ENCODE measurements at places on chromosomes 3 and 15.

GRCh38 chr3:164222197-164222596 lies 856.1 kb downstream of the SI start:
- no peak for DNase-seq

DNA sequence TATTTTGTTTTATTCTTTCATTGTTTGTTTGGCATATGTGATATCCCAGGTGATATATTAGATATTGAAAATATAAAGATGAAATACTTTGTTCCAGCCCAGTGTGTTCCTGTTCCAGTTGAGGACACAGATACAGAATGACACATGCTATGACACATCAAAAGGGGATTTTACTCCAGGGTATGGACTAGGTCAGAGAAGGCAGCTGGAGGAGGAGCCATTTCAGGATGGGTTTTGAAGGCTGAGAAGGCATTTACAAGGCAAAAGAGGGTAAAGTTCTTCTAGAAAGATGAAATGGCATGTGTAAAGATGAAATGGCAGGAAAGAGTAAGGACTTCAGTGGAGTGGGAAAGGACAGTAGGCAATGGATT lies 163.8 kb downstream of the ZIC1 start:
- DNase-seq: no peak

GRCh38 chr15:68885070-68885469 lies 45.3 kb upstream of the SPESP1 start:
- no peak for DNase-seq

DNA sequence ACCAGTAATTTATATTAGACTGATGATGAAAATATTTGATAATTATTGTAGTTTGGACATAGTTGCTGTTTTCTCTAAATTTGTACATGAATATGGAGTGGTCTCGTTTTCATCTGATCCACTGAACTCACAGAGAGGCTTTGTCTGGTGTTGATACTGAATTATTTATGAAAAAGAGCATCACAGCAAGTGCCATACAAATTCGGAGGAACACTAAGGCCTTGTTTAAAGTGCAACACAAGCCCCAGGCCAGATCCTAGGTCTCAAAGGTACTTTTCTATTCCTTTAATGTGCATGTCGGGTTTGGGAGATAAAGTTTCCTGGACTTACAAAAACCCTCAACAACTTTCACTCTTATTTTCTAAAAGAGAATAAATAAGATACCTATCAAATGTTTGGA lies 796.8 kb upstream of the EPHA6 start:
- DNase-seq: peak; percentile 64

- no peak for DNase-seq
Observed at GRCh38 chr3:188174317-188175044, 20.5 kb downstream of the LPP start.

- DNase-seq: no peak
Observed at GRCh38 chr3:16704941-16705340, 99.7 kb upstream of the DAZL start.

DNA sequence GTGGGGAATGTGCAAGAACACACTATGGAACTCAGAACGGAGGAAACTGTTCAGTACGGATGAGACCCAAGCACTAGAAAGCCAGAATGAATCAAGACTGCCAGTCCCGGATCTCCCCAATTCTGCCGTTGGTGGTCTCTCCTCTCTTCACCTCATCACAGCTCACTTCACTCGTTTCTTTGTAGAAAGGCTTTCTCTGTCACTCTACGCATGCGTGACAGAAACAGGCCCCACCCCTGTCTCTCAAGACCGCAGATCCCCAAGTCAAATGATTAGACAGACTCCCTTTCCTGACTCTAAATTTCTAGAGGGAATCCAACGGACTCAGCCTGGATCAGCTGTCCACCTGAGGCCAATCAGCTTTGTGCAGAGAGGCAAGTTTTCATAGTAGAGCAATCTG lies 505.7 kb upstream of the ADAMTS9 start:
- DNase-seq: no peak

GRCh38 chr15:74585857-74586256 lies 29.8 kb upstream of the CLK3 start:
- DNase-seq: no peak

GRCh38 chr15:90553248-90553745 lies 23.6 kb downstream of the CRTC3 start:
- DNase-seq: peak; percentile 81

DNA sequence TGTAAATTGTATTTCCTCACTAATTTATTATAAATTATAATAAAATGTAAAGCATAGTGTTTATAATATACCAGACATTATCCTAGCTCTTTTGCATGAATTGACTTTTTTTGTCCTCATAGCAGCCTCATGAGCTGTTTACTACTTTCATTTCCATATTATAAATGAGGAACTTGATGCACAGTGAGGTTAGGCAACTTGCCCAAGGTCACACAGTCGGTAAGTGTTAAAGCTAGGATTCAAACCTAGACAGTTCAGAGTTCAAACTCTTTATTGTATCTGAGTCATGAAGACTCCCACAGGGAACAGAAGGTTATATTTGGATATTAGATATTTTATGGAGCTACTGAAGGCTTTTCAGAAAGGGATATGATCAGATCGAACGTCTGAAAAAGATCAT lies 322.2 kb upstream of the SATB1 start:
- no peak for DNase-seq

DNA sequence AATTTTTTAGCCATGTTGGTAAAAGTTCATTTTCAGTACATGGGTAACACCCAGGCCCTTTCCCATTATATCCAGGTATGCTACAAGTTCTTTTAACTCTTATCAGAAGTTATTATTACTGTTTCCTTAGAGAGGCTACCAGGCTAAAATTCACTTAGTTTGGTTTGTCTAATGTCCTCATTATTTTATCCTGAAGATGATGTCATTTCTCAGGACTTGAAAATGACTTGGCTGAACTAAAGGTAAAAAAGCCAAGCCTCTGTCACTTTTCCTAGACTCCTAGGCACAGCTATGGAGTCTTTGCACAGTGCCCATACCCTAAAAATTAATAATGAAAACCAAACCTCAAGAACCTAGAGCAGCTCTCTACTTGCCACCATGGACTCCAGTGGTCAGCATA lies 4.1 kb downstream of the ELL3 start:
- DNase-seq: no peak

DNA sequence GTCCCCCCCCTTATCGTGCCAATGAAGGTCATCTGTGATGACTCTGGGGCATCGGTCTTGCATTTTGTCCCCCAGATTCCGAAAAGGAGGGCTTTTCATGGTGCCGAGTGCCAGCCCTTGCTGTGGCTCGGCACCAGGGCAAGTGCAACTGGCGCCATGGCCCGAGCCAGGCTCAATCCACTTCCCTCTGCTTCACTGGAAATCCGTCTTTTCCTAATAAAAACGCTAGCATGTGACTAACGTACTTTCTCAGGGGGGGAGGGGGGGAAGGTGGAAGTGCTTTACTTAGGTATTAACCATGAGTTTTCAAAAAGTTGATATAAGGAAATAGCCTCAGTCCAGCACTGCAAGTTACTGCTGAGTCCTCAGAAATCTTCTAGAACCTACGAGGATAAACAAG lies 20.5 kb downstream of the TRPM1 start:
- DNase-seq: no peak

- no peak for DNase-seq
Observed at GRCh38 chr3:101484805-101485620, 28.0 kb downstream of the SENP7 start.

DNA sequence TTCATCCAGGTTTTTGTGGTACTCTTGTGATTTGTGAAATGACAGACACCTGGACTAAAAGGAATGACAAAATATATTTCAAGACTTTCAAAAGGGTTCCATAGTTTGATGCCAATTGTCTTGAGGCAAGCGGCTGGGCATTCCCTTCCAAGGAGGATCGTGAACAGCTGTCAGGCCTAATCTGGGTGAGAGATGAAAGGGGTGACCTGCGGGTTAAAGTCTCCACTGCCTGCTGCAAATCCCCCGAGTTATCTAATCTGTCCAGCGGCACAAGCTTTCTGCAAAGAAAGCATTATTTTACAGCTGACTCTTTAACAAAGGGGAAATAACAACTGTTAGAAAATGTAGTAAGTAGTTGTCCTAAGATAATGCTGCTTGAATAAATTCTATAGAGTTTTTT lies 128.7 kb upstream of the MB21D2 start:
- DNase-seq: no peak

GRCh38 chr3:171797265-171797679 lies 13.0 kb downstream of the PLD1 start:
- no peak for DNase-seq

DNA sequence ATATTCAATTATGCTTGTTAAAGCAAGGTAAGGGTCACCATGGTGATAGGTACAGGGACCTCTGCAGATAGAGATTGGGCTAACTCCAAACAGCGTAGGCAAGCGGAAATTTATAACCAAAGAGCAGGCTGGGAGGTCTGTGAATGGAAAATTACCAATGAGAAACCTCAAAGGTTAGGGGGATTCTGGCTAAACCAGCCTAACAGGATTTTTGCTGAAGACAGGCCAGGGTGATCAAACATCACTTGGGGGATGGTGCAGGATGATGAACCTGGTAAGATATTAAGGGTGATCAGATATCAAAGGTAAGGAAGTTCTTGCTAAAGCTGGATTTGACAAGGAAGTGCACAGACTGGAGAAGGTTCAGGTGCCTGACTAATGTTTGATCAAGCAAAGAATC lies 35.3 kb upstream of the SNRPN start:
- DNase-seq: no peak

DNA sequence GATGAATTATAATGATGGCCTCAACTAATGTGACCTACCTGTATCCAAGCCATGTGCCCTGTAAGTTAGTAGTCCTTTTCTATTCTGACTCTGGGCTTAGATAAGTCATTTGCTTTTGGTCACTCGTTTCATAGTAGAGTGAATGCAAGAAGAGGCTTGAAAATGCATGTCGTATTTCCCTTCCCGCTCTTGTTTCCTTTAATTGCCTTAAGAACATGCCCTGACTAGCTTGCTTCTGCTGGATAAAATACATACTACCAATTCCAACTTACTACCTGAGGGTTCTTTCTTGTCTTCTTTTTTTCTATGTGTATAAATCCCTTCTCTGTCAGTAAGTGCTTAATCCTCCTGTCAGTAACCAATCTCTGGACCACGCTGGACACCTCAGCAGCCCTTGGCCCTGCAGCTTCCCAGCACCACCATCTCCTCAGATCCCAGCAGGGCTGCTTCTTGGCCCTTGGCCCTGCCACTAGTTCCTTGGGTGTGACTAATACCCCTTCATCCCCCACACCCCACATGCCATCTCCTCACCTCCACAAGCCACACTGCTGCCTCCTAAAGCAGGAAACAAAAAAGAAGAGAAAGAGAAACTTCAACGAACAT lies 771.7 kb downstream of the IGSF11 start:
- DNase-seq: no peak

- no peak for DNase-seq
Observed at GRCh38 chr15:76191539-76192244, 119.6 kb downstream of the ETFA start.

All from globus pallidus (tissue), 1 donor.